ENCODE measurements at places on chromosomes 12 and 14. TPM values are rescaled to one million over a fixed set of nuclear protein-coding genes. Genes with fewer than 3 reads are reported as not detected.

Gene IQSEC3
- not detected for total RNA-seq

Gene EML1
- total RNA-seq = 0.12 TPM

Gene PARPBP
- 26.6 TPM for total RNA-seq

Gene GPR84
- 0.15 TPM for total RNA-seq

Gene MMP19
- not detected for total RNA-seq

Gene LRP1-AS
- total RNA-seq = not detected

Gene POTEM
- total RNA-seq = not detected

Gene ADSS1
- 1.2 TPM for total RNA-seq

Gene AREL1
- total RNA-seq = 44.2 TPM

DNA sequence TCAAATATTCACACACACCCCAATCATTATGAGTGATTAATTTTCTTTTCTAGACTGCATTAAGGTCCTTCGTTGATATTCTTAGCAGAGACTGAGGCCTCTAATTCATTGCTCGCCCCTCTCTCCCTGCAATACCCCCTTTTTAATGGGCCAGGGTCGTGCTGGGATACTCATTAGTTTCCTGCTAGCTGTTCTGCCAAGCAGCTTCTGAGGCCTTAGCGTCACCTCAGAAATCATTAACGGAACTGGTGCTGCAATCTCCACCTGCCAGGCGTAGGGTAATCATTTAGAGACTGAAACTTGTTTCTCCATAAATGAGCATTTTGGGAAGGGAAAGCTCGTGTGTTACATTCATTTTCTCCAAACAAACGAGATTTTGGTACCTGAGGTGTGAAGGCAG is 1054.7 kb downstream of the GALC start:
- H3K36me3 ChIP-seq = no peaks in the 10 kb centered on the region
- H3K4me3 ChIP-seq = no peak overlapping the region
- no peaks in the 10 kb centered on the region for H3K27me3 ChIP-seq
- no peak overlapping the region for H3K27ac ChIP-seq
- DNase-seq = no peak
- no peaks in the 10 kb centered on the region for H3K4me1 ChIP-seq

DNA sequence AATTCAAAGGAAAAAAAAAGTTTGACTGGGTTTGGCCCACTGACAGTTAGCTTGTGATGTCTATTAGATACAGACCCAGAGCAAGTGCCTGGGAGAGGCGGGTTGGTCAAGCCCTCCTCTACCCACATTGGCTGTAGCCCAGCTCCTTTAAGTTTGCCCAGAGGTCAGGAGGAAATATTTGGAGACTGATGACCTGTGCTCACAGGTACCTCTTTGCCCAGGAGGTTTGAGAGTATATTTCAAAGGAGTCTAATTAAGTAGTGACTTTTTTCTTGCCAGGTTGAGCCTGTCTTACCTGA is 21.8 kb upstream of the PDE1B start:
- peaks cover 79% of the 10 kb centered on the region for H3K36me3 ChIP-seq
- H3K27me3 ChIP-seq = no peaks in the 10 kb centered on the region
- H3K4me1 ChIP-seq = no peaks in the 10 kb centered on the region
- no peak overlapping the region for H3K27ac ChIP-seq
- H3K4me3 ChIP-seq = no peak overlapping the region
- DNase-seq = no peak

DNA sequence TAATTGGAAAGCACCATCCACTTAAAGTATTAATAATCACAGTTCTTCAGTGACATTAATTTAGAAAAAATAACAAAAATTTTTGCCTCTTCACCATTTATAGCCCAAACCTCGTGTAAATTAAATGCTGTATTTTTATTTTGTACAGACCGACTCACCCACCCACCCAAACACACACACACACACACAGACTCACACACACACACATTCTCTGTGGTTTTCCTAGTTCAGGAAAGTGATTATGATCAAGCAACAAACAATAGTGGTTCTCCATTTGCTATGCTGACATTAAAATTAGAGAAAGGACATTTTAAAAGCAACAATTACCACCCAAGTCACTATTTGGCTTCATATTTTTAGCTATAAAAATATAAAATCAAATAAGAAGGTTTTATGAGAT is 112.5 kb upstream of the FLRT2 start:
- no peaks in the 10 kb centered on the region for H3K27me3 ChIP-seq
- H3K4me3 ChIP-seq = no peak overlapping the region
- DNase-seq = no peak
- no peaks in the 10 kb centered on the region for H3K36me3 ChIP-seq
- H3K27ac ChIP-seq = no peak overlapping the region
- H3K4me1 ChIP-seq = no peaks in the 10 kb centered on the region

DNA sequence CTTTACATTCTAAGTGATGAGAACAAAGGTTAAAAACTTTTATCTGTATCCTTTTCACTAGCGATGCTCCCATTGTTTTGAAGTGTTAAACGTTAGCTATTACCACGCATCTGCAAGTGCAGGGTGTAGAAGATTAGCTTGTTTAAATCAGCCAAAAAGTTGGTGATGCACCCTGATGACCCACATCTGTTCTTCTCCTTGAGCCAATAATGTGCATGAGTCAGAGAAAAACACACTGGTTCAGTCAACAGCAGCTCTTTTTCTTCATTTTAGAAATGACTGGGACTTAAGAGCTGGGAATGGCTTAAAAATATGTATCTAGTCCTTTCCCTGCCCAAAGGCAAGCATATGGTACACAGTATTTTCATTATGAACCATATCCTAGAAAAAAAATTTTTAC is 323.5 kb upstream of the PDE3A start:
- H3K4me1 ChIP-seq = no peaks in the 10 kb centered on the region
- H3K36me3 ChIP-seq = no peaks in the 10 kb centered on the region
- H3K27ac ChIP-seq = no peak overlapping the region

DNA sequence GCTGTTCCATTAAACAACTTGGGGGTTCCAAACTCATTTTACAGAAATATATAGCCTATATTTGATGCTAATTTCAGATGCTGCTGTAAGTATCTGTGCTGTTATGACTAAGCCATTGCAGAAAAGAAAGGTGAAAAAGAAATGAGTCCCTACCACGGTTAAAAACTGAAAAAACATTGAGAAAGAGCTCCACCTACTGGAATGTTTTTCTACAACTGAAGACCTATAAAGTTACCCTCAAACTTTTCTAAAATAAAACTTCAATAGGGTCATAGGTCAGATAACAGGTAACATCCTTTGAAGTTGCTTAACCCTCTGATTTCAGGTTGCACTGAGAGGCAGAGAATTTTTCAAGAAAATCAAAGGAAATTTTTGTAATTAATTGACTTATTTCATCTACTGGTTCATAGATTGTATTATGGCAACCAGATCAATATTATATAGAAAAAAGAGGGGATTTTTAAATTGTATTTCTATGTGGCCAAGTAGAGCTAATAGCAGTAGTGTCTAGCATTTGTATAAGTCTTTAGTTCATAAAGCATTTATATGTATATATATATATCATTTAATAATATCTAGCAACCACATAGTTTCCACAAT is 279.9 kb downstream of the RPS29 start:
- no peak for DNase-seq
- H3K27ac ChIP-seq = no peak overlapping the region
- no peaks in the 10 kb centered on the region for H3K36me3 ChIP-seq
- no peaks in the 10 kb centered on the region for H3K4me1 ChIP-seq
- H3K4me3 ChIP-seq = no peak overlapping the region

- no peaks in the 10 kb centered on the region for H3K27me3 ChIP-seq
- H3K36me3 ChIP-seq = no peaks in the 10 kb centered on the region
- H3K4me3 ChIP-seq = no peak overlapping the region
- no peaks in the 10 kb centered on the region for H3K4me1 ChIP-seq
- DNase-seq = no peak
Measured at GRCh38 chr12:70619471-70620152, 17.6 kb downstream of the PTPRB start.

DNA sequence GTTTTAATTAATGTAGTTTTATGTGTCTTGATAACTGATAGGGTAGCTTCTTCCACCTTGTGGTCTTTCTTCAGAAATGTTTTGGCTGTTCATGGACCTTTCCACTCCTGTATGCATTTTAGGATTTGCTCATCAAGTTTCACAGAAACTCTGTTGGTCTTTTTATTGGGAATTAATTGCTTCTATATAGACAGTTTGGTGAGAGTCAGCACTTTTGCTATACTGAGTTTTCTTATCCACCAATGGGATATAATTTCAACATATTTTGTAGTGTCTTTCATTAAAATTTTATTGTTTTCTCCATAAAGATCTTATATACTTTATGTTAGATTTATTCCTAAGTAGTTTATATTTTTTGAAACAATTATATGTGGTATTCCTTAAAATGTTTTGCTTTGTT is 7.8 kb downstream of the GOLGA5 start:
- no peak overlapping the region for H3K27ac ChIP-seq
- peaks cover 42% of the 10 kb centered on the region for H3K4me1 ChIP-seq
- peaks cover 54% of the 10 kb centered on the region for H3K36me3 ChIP-seq
- no peak overlapping the region for H3K4me3 ChIP-seq

DNA sequence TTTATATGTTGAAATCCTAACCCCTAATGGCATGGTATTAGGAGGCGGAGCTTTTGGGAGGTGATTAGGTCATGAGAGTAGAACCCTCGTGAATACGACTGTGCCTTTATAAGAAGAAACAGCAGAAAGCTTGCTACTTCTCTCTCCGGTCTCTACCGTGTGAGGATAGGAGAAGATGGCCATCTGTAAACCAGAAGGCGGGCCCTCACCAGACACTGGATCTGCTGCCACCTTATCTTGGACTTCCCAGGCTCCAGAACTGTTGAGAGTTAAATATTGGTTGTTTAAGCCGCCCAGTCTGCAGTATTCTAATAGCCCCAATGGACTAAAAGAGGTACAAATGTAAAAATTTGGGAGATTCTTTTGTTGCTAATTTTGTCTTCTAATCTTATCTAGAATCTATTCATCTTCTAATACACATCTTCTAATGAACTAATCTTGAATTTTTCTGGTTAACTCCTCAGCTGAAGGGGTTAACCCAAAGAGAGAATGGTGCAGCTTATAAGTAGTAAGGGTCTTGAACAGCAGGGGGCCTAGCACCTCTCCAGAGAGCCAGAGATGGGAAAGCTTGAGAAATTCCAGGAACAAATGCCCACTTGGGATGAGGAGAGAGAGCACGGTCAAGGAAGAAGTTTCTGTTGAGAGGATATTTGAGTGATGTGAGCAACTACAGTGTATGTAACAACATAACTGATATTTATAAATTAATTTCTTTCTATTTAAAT is 264.0 kb upstream of the GRIP1 start:
- H3K36me3 ChIP-seq = no peaks in the 10 kb centered on the region
- H3K4me3 ChIP-seq = no peak overlapping the region
- H3K27me3 ChIP-seq = no peaks in the 10 kb centered on the region
- no peaks in the 10 kb centered on the region for H3K4me1 ChIP-seq

DNA sequence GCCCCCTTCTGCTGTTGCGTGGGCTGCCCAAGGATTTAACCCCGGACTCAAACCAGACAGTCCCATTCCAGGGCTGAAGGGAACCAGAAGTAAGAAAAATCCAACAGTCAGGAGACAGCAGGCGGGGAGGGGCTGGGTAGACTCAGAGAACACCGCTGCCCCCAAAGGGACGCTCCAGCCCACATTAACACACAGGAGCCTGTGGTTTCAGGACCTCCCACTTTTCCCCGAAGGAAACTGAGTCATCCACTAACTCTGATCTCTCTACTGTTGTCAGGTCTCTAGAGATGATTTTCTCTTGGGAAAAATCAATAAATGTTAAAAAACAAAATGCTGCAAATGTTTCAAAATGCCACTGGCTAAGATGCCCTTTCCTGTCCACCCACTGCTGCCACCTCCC is 41.6 kb downstream of the FBXO21 start:
- H3K36me3 ChIP-seq = peaks cover 46% of the 10 kb centered on the region
- H3K27ac ChIP-seq = peak overlapping the region; percentile 69
- no peak overlapping the region for H3K4me3 ChIP-seq
- H3K27me3 ChIP-seq = no peaks in the 10 kb centered on the region
- DNase-seq = no peak

- no peak overlapping the region for H3K27ac ChIP-seq
- no peaks in the 10 kb centered on the region for H3K27me3 ChIP-seq
- H3K4me3 ChIP-seq = no peak overlapping the region
- no peaks in the 10 kb centered on the region for H3K36me3 ChIP-seq
Measured at GRCh38 chr12:112362310-112362709, 19.9 kb downstream of the HECTD4 start.
